ENCODE measurements at places on chromosomes 7 and 10. TPM values are rescaled to one million over a fixed set of nuclear protein-coding genes. Genes with fewer than 3 reads are reported as not detected.

The CPVL gene
- 133 TPM for total RNA-seq

The MASTL gene
- total RNA-seq = 10.3 TPM

DNA sequence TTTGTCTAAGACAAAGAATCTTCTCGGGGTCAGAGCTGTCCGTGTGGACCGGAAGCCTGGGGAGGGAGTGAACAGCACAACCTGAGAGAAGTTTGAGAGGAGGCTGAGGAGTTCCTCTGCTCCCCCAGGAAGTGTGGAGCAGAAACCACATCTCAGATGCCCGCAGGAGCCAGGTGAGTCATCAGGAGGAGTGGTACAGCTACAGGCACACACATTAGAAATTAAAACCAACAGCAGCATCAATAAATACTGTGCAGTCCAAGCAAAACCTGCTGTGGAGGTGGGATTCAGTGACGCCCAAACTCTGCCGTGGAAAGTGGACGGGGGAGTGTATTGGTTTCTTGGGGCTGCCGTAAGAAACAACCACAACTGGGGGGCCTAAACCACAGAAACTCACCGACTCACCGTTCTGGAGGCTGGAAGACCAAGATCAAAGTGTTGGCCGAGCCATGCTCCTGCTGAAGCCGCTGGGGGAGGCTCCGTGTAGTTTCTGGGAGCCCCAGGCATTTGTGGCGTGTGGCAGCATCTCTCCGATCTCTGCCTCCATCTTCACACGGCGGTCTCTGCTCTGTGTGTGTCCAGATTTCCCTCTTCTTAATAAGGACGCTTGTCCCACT is 31.2 kb upstream of the GARS1 start:
- H3K36me3 ChIP-seq = no peaks in the 10 kb centered on the region
- no peaks in the 10 kb centered on the region for H3K27me3 ChIP-seq
- no peak overlapping the region for H3K27ac ChIP-seq
- no peak for DNase-seq

DNA sequence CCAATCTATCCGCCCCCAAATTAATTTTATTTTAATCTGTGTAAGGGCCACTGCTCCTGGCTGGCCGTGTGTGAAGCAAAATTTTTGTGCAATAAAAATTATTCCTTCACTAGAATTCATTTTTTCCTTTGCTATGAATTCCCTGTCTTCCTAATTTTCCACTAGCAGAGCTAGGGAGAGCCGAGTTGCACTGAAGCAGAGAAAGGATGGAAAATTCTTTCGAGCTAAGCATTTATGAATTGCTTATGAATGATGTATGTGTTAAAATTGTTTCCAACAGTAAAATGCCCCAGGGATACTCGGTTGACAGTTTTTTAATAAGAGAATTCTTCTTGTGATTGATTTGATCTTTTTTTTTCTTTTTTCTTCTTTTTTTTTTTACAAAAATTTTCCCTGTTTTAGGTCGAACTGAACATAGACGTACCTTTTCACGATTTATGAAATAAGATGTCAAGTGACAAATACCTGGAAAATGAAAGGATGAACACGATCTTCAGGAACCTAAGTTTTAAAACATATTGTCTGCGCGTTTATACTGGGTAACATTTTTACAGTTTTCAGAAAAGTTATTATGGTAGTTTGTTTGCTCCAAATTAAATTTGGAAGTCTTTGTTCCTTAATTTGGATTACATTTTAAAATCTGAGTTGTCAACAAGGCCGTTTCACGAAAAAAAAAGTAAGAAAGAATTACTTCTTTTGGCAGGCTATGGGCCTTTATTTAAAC is 288.8 kb upstream of the NFE2L3 start:
- peaks cover 9% of the 10 kb centered on the region for H3K4me1 ChIP-seq
- DNase-seq = no peak
- peaks cover 72% of the 10 kb centered on the region for H3K27me3 ChIP-seq
- H3K27ac ChIP-seq = no peak overlapping the region

Measured in kidney (tissue), 22 donors.